ENCODE measurements at places on chromosomes 5 and 9.

DNA sequence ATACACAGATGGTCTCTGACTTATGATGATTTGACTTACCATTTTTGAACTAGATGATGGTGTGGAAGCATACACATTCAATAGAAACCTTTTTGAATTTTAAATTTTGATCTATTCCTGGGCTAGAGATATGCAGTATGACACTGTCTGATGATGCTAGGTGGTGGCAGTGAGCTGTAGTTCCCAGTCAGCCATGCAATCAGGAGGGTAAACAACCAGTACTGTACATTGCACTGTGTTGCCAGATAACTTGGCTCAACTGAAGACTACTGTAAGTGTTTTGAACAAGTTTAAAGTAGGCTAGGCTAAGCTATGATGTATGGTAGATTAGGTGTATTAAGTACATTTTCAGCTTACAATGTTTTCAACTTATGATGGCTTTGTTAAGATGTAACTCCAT lies 859.1 kb upstream of the ARRDC3 start:
- DNase-seq: no peak

- no peak for DNase-seq
These were observed 29.4 kb downstream of the RHOBTB3 start for GRCh38 chr5:95760273-95761191.

- no peak for DNase-seq
These were observed 12.2 kb downstream of the SPINK1 start for GRCh38 chr5:147819261-147819770.

DNA sequence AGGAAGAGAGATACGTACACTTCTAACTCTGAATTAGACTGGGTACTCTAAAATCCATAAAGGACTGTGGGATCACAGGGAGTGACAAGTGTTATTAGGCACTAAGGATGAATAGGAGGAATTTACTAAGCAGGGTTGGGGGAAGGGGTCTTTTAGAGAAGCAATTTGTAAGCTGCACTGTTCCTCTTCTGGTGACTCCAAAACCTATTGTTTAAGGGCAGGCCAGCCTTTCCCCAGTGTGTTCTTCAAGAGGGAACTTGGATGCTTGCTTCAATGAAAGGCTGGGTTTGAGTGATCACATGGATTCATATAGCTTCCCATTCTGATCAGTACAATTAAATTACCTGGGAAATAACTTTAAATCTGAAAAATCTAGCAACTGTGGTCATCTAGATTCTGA lies 71.8 kb downstream of the STX17 start:
- DNase-seq: no peak

- DNase-seq: no peak
These were observed 595.2 kb upstream of the ARRDC3 start for GRCh38 chr5:91978221-91978882.

DNA sequence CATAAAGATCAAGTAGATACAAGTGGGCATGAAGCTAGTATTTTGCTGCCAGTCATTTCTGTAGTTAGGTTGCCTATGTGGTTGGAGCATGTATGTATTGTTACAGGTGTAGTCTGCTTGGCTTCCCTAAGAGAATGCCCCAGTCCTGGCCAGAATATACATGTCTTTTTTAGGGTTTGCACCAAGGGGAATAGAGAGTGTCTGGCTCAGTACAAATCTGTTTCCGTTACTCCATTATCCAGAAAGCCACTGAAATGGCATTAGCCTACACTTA lies 23.2 kb downstream of the TGFBR1 start:
- no peak for DNase-seq

DNA sequence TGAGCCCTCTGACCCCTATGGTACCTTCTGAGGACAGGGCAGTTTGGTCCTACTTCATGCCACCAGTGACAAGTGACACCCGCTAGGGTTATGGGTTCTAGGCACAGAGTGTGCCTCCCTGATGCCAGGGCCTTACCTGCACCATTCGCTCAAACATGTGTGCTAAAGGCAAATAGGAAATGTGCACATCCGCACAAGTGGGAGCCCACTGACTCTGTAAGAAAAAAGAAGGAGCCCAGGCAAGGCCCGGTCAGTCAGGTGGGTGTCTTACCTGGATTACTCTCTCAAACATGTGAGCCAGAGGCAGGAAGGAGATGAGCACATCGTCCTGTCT lies 29.1 kb upstream of the MEIKIN start:
- DNase-seq: no peak

DNA sequence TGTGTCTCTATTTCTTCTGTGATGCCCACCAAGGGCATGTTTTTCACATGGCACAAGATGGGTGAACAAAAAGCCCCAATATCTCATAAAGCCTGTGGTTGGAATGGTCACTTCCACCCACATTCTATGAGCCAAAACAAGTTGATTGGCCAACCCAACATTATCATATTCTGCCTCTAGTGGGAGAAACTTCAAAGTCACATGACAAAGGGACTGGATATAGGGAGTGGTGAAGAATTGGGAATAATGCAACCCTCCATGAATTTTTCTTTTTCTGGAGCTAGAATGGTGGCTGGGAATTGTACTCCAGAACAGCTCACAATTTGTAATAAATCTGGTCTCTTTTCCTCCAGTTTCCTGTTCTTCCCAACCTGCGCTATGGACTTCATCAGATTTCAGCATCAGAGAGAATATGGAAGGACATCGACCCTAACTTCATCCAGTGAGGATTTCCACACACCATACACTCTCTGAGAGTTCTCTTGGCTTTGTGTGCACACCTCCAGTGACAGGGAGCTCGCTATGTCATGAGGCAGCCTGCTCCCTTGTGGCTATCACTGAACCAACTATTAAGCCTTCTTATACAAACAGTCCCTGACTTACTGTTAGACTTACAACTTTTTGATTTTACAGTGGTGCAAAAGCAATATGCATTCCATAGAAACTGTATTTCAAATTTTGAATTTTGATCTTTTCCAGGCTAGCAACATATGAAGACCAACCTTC lies 12.0 kb upstream of the B4GALT1 start:
- no peak for DNase-seq

- no peak for DNase-seq
These were observed 44.9 kb upstream of the SYNPO start for GRCh38 chr5:150595466-150596031.

DNA sequence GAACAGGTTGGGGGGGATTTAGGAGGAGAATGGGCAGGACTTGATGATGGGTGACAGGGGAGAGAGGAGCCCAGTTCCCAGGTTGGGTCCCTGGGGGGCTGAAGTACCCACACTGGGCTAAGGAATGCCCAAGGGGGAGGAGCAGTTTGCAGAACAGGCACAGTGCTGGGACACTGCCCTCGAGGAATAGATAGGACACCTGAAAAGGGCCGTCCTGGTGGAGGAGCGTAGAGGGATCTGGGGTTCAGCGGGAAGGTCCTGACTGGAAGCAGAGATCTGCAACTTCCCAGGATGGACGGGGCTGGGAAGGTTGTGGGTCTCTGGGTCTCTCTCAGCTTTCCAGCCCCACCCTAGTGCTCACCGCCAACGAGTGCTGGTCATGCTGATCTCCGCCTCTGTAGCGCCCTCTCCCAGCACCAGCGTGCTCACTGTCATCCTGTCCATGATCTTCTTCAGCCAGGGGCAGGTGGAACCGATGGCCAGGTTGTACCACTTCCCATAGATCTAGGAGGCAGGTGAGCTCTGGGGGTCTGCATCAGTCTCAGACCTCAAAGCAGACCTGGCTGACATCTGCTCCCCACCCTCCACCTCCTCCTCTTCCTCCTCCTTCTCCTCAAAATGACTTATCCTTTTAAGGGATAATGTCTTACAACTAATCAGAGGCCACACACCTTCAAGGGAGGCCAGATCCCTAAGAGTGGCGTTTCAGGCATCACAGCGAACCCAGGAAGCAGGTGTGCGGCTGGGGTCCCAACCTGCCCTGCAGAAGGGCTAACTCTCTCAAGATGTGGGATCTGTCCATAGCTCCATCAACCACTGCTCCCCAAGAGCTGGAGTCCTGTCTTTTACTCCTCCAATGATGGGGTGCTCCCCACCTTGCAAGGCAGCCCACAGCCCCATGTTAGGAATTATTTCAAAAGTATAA lies 1.6 kb downstream of the AMBP start:
- DNase-seq: no peak

DNA sequence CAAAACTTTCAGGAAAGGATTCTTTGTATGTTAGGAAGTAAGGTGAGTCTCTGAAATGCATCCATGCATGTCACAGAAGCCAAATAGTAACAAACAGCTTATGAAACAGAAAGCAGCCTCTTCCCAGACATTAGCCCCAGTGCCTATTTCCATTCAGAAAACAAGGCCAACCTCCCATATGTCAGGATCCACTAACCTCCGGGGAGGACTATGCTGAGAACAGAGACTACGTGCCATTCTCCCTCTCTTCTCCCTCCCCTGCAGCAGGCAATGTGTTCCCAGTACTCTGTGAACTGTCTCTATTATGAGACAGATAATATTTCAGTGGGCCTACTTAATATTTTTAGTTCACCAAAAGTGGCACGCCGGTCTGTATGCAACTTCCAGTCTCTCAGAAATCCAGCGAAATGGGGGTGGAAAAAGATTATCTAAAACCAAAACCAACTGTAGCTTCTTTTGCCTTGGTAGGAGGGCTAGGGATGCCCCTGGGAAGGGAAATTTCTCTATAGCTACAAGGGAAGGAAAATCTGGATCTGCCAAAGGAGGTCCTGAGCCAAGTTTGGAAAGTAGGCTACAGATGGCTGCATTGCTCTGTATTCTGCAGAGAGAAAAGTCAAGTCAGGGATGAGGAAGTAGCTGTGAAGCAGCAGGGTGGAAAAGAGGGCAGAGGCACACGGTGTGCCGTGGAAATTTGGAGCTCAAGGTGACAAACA lies 42.0 kb downstream of the VLDLR start:
- DNase-seq: no peak

- no peak for DNase-seq
These were observed 284.5 kb upstream of the NUDT12 start for GRCh38 chr5:103847060-103847459.

DNA sequence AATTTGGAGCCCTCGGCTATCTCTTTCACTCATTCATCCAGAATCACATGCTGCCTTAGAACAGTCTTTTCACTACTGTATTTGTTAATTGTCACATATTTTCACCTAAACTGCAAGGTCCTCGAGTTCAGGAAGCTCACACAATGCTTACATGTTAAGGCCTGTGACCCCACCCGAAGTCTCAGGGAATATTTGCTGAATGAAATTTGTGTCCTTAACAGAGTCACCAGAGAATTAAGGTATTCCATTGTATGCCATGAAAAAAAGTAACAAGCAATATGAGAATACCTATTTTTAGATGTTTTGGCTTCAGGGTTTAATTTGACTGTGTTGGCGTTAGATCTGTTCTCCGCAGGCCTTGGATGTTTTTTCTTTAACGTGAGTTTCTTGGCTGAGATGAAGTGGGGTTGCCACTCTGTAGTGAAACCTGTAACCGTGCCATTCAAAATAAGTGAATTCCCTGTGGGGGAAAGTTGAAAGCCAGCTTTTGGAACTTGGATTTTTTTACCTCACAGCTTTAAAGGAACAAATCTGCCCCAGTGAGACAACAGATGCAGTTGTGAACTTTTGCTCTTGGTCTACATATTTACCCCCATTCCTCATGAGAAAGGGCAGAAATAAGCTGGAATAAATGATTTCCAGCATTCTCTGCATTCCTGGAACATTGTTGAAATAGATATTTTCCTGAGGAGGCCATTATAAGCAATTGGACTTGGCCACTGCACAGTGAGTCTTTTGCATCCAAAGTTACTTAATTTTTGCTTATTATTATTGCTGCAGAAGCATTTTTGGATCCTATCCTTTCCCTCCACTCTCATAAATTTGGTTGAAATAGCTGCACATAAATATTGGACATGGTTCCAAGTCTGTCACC lies 35.9 kb upstream of the FBP1 start:
- no peak for DNase-seq
